Astrocyte (in vitro differentiated cells and primary cell): ENCODE measurements at places on chromosomes 12 and 14.

GRCh38 chr12:123391546-123392343 lies 7.8 kb downstream of the KMT5A start:
- no peak for DNase-seq
- H3K4me1 ChIP-seq = peaks cover 20% of the 10 kb centered on the region
- H3K36me3 ChIP-seq = peaks cover 51% of the 10 kb centered on the region
- no peak overlapping the region for H3K27ac ChIP-seq
- H3K4me3 ChIP-seq = no peak overlapping the region
- H3K27me3 ChIP-seq = no peaks in the 10 kb centered on the region

DNA sequence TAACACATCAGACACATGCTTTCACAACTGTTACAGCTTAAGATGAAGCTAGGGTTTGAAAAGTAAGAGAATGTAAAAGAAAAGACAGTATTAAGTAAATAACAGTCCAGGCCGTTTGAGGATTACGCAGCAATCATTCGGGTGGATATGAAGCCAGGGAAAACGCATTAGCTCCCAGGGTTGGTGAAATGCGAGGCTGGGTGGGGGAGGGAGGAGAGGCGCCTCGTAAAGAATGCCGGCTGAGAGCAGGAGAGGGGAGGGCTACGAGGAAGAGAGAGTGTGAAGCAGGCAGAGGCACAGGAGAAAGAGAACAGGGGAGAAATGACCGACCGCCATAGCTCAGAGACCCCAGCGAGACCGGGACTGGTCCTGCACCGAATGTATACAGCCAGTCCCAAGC lies 73.0 kb downstream of the IQSEC3 start:
- H3K27me3 ChIP-seq = peaks cover 29% of the 10 kb centered on the region
- no peak overlapping the region for H3K27ac ChIP-seq
- H3K4me3 ChIP-seq = no peak overlapping the region
- H3K4me1 ChIP-seq = peaks cover 12% of the 10 kb centered on the region
- no peaks in the 10 kb centered on the region for H3K36me3 ChIP-seq

DNA sequence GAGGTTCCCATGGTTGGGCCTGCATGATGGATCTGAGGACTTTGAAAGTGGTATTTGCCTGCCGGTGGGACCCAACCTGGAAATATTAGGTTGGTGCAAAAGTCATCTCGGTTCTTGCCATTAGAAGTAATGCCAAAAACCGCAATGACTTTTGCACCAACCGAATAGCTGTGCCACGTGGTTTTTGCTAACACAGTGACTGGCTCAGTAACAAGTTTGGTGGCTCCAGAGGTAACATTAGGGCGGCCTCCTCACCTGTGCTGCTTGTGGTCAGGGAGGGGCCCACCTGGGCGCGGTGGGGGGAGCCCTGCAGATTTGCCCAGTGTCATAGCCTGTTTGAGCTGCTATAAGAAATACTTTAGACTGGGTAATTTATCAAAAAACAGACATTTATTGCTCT lies 1.8 kb downstream of the BDKRB2 start:
- H3K27me3 ChIP-seq = no peaks in the 10 kb centered on the region
- peaks cover 10% of the 10 kb centered on the region for H3K4me1 ChIP-seq
- no peaks in the 10 kb centered on the region for H3K36me3 ChIP-seq
- H3K4me3 ChIP-seq = no peak overlapping the region
- DNase-seq = no peak

GRCh38 chr12:42802785-42803189 lies 213.2 kb upstream of the PRICKLE1 start:
- peaks cover 9% of the 10 kb centered on the region for H3K4me1 ChIP-seq
- peak; percentile 47 for DNase-seq
- no peaks in the 10 kb centered on the region for H3K36me3 ChIP-seq
- H3K4me3 ChIP-seq = no peak overlapping the region
- H3K27me3 ChIP-seq = no peaks in the 10 kb centered on the region

- H3K27me3 ChIP-seq = no peaks in the 10 kb centered on the region
- H3K4me3 ChIP-seq = no peak overlapping the region
- peaks cover 13% of the 10 kb centered on the region for H3K4me1 ChIP-seq
- peak overlapping the region; percentile 62 for H3K27ac ChIP-seq
Measured at GRCh38 chr12:76329159-76329558, 19.1 kb downstream of the BBS10 start.

- DNase-seq = no peak
- H3K4me3 ChIP-seq = no peak overlapping the region
- H3K27me3 ChIP-seq = no peaks in the 10 kb centered on the region
- H3K36me3 ChIP-seq = no peaks in the 10 kb centered on the region
- H3K4me1 ChIP-seq = no peaks in the 10 kb centered on the region
Measured at GRCh38 chr14:71187633-71188356, 280.5 kb downstream of the PCNX1 start.

DNA sequence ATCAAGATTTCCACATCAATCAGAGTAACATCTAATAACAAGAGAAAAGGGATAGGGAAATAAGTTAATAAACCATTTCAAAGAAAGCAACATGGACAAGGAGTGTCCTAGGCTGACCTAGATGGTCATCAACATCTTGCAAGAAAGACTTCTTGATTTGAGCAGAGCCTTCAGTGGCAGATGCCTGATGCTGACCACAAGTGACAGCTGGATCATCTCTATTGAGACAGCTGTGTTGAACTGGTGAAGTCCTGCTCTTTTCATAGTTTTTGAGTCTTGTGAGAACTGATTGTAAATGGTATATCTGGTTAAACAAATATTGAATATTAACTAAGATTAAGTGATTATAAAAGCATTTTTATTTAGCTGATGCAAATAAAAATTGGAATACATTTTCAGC lies 1083.6 kb upstream of the LRFN5 start:
- no peaks in the 10 kb centered on the region for H3K27me3 ChIP-seq
- no peaks in the 10 kb centered on the region for H3K36me3 ChIP-seq
- H3K4me1 ChIP-seq = no peaks in the 10 kb centered on the region
- H3K27ac ChIP-seq = no peak overlapping the region

DNA sequence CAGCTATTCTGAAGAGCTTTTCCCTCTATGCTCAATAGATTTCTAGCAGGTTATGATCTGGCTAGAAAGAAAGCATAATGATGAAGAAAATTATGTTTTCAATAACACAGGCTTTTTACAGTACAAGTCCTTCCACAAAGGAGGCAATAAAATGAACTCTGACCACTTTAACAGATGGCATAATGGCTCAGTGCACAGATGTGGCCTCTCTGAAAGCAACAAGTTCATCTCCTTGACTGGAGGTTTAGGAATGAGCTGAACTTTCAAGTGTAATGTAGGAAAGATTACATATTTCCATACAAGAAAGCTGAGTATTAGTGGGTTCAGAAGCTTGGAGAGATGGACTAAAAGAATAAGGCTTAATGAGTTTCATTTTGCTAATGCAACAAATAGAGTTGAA lies 147.4 kb downstream of the EFCAB11 start:
- H3K27me3 ChIP-seq = no peaks in the 10 kb centered on the region
- peaks cover 10% of the 10 kb centered on the region for H3K4me1 ChIP-seq
- DNase-seq = no peak
- no peak overlapping the region for H3K27ac ChIP-seq
- no peaks in the 10 kb centered on the region for H3K36me3 ChIP-seq

- no peak overlapping the region for H3K27ac ChIP-seq
- no peaks in the 10 kb centered on the region for H3K4me1 ChIP-seq
Measured at GRCh38 chr12:41905073-41905758, 239.5 kb downstream of the GXYLT1 start.

DNA sequence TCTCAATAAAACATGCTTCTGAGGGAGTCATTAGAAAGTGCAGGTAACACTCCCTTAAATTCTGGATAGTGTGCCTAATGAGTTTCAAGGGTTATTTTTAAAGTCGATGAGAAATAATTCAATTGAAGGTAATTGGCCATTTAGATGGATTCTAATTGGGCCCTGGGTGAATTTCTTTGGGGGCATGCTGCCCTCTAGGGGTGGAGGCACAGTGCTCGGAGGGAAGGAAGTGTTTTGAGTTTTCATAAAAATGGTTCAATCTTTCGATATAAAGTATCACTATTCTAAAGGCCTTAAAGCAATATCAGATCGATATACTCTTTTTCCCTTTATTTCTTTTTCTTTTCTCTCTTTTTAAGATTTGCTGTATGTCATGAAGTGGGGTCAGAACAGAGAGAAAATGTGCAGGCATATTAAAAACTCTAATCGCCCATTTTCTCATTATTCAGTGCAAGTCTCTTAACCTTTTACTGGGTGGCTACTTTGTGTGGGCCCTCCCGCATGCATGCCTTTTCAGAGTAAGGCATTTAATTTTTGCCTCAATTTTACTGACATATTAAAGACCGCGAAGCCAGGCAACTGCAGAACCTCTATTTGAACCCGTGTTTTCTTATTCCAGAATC lies 25.5 kb downstream of the NKX2-8 start:
- H3K27ac ChIP-seq = no peak overlapping the region
- H3K4me3 ChIP-seq = no peak overlapping the region
- peaks cover 5% of the 10 kb centered on the region for H3K27me3 ChIP-seq
- H3K36me3 ChIP-seq = no peaks in the 10 kb centered on the region
- no peaks in the 10 kb centered on the region for H3K4me1 ChIP-seq

DNA sequence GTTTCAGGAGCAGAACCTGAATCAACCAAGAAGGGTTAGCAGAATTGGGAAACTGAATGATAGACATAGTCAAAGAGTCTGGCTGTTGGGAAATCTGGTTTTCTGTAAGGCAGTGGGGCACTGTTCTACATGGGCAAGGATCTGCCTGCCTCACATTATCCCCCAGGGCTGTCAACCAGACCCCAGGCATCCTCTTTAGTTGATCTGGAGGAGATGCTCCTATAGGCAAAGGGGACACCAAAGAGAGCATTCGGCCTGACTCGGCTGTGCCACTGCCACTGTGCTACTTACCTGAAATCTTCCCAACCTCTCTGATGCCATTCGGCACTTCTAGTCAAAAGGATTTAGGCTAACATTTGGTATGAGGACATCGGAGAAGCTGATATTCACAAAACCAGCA lies 4.1 kb downstream of the ISCU start:
- no peak for DNase-seq
- H3K4me1 ChIP-seq = peaks cover 21% of the 10 kb centered on the region
- peaks cover 45% of the 10 kb centered on the region for H3K36me3 ChIP-seq
- no peak overlapping the region for H3K4me3 ChIP-seq
- H3K27me3 ChIP-seq = no peaks in the 10 kb centered on the region

GRCh38 chr12:121085506-121086353 lies 46.7 kb upstream of the OASL start:
- no peak overlapping the region for H3K27ac ChIP-seq
- peaks cover 7% of the 10 kb centered on the region for H3K27me3 ChIP-seq
- H3K36me3 ChIP-seq = no peaks in the 10 kb centered on the region
- DNase-seq = no peak

- H3K27me3 ChIP-seq = no peaks in the 10 kb centered on the region
- H3K4me3 ChIP-seq = no peak overlapping the region
- H3K4me1 ChIP-seq = peaks cover 31% of the 10 kb centered on the region
- no peak overlapping the region for H3K27ac ChIP-seq
- no peak for DNase-seq
- H3K36me3 ChIP-seq = peaks cover 18% of the 10 kb centered on the region
Measured at GRCh38 chr14:64440494-64440893, 24.8 kb upstream of the AKAP5 start.

- peaks cover 12% of the 10 kb centered on the region for H3K4me1 ChIP-seq
- no peak for DNase-seq
- H3K36me3 ChIP-seq = peaks cover 23% of the 10 kb centered on the region
- H3K27ac ChIP-seq = no peak overlapping the region
- H3K4me3 ChIP-seq = no peak overlapping the region
- no peaks in the 10 kb centered on the region for H3K27me3 ChIP-seq
Measured at GRCh38 chr14:24167469-24168114, 4.3 kb upstream of the REC8 start.

DNA sequence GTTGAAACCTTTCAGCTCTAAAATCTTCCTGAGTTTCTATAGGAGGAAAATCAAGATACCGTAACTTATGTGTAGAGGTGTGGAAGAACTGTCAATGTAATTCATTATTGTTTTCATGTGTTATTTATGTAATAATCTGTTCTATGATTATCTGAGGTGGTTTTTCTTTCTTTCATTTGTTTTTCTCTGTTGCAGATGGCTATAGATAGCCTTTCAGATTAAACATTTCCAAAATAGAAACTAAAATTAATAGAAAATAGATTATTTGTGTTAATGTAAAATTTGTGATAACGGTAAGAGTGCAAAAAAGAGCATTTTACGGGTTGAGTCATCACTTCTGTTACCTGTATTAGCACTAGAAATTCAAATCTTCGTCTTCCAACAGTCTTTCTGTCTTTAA lies 128.8 kb downstream of the SYNE2 start:
- no peak for DNase-seq
- no peak overlapping the region for H3K4me3 ChIP-seq
- no peaks in the 10 kb centered on the region for H3K4me1 ChIP-seq
- H3K27ac ChIP-seq = no peak overlapping the region
- no peaks in the 10 kb centered on the region for H3K27me3 ChIP-seq
- no peaks in the 10 kb centered on the region for H3K36me3 ChIP-seq

DNA sequence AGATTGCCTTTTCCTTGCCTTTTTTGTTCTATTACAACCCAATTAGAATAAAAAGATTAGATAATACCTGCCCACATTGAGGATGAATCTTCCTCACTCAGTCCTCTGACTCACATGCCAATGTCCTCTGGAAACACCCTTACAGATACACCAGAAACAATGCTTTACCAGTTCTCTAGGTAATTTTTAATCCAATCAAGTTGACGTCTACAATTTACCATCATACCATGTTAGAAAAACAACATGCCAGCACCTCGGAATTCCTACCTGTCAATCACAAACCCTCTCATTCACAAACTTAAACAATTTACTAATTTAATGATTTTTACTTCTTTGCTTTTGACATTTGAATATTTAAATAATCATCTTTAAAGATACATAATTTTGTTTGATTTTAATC lies 953.8 kb downstream of the TRHDE start:
- H3K4me1 ChIP-seq = no peaks in the 10 kb centered on the region
- H3K27me3 ChIP-seq = no peaks in the 10 kb centered on the region
- no peak for DNase-seq
- H3K4me3 ChIP-seq = no peak overlapping the region
- no peak overlapping the region for H3K27ac ChIP-seq

- H3K27me3 ChIP-seq = no peaks in the 10 kb centered on the region
- no peak for DNase-seq
- H3K4me1 ChIP-seq = peaks cover under 1% of the 10 kb centered on the region
- H3K4me3 ChIP-seq = no peak overlapping the region
- H3K27ac ChIP-seq = no peak overlapping the region
Measured at GRCh38 chr14:95163132-95163531, 5.8 kb upstream of the DICER1 start.

DNA sequence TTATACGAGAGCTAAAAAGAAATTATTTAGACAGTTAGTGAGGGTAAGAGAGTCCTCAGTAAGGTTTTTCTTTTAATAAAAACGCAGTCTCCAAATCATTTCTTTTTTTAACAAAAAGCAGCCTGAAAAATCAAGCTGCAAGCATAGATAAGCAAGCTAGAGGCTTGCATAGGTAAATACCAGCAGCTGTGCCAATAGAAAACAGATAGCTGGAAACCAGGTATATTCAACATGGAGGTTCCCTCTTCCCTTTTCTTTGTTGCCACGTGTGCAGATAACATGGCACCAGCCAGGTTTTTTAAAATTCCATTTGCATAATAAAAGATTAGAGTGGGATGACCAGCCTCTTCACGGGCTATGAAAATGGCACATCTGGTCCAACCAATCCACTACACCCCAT lies 6.1 kb upstream of the PRKAB1 start:
- H3K4me1 ChIP-seq = no peaks in the 10 kb centered on the region
- H3K27me3 ChIP-seq = peaks cover 3% of the 10 kb centered on the region
- H3K36me3 ChIP-seq = no peaks in the 10 kb centered on the region
- DNase-seq = no peak
- H3K4me3 ChIP-seq = no peak overlapping the region

- no peak overlapping the region for H3K27ac ChIP-seq
- H3K36me3 ChIP-seq = no peaks in the 10 kb centered on the region
Measured at GRCh38 chr14:104263675-104264358, 125.4 kb downstream of the KIF26A start.

GRCh38 chr14:39762576-39763401 lies 330.6 kb upstream of the FBXO33 start:
- no peak overlapping the region for H3K27ac ChIP-seq
- DNase-seq = no peak
- H3K4me3 ChIP-seq = no peak overlapping the region
- H3K4me1 ChIP-seq = no peaks in the 10 kb centered on the region
- no peaks in the 10 kb centered on the region for H3K36me3 ChIP-seq
